A172 (cell line): ENCODE measurements at places on chromosomes 7 and 10.

GRCh38 chr10:77392236-77392721 lies 245.3 kb downstream of the KCNMA1 start:
- peak; percentile 86 for DNase-seq

DNA sequence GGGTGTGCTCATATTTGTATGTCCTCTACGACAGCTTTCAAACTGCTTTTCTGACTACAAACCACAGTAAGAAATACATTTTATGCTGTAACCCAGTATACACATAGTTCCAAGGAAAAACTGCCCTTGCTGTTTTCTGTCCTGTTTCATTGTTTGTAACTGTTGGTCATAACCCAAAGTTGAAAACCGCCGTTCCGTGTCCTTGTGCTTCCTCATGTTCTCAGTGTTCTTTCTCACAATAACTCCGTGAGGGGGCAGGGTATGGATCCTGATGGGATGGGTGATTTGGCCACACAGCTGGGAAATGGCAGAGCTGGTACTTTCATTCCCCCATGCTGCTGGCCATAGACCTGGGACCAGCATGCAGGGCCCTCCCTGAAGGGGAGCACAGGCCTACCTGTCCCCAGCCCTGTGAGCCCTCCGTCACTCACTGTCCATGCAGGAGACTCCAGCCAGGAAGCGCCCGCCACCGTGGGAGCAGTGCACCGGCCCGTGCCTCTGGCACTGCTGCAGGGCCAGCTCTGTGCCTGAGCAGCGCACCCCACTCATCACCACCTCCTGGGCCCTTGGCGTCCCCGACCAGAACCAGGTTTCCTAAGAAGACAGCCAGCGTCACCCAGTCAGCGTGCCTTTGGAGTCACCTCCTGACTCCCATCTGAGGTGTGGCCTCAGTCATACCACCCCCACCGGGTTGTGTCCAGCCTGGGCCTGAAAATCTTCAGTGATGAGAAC lies 12.7 kb downstream of the LOXL4 start:
- no peak for DNase-seq

- no peak for DNase-seq
Measured at GRCh38 chr7:5217851-5218331, 27.9 kb downstream of the WIPI2 start.

DNA sequence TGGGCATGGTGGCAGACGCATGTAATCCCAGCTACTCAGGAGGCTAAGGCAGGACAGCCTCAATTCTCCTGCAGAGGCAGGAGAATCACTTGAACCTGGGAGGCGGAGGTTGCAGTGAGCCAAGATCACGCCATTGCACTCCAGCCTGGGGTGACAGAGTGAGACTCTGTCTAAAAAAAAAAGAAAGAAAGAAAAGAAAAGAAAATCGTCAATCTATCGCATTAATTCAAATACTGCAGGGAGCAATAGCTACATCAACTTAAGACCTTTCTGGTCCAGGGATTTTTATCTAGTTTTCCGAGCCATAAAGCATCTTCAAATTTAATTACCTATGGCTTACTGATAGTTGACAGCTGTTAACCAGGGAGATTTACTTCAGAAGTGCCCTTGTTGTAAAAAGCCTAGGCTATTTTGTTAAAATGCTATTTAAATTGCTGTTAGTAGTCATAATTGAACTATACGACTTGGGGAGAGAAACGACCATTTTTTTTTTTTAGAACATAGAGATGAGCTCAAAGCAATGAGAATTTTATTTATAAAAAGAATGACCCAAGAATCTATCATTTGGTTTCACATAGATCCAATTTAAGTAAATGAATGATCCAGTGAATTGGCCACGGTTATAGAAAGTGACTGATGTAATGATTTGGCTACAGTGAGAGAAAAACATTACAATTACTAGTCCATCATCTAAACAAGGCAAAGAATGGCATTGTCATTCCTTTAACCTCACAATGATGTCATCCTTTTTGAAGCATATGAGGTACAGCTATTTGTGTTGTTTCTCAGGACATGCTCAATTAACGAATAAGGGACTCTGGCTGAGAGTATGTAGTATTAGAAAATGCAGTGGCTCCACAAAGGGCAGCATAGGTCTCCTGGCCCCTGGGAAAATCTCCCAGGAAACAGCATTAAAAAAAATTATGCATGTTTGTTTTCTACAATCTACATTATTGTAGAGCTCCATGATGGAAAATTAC lies 85.3 kb downstream of the SEMA3C start:
- DNase-seq, result peak; percentile 52

DNA sequence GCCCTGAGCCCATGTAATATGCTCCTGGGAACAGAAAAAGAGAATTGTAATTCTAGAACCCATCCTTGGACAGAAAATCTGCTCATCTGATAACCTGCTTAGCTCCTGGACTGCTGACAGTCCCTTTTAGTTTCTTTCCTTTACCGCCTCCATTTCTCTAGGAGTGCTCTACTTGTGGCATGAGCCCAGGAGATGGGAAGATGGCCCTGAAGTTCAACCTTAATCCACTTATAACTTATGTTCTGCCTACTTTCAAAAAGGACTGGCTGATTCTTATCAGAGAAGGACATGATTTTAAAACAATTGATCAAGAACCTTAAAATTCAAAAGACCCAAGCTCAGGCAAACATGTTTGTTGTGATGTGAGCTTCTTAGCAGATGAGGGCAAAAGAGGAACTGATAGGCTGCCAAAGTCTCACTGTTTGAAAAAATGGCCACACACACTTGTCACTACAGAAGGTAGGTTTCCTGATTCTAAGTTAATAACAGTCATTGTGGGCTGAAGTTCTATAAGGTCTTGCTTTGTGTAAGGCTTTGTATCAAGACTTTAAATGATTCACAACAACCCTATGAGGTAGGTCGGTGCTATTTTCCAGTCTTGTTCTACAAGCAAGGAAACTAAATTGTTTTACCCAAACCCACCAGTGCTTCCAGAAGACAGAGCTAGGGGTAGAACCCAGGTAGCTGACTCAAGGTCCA lies 94.3 kb upstream of the AFAP1L2 start:
- no peak for DNase-seq
